ENCODE measurements at places on chromosomes 5 and 9. TPM values are rescaled to one million over a fixed set of nuclear protein-coding genes. Genes with fewer than 3 reads are reported as not detected.
A peak's percentile ranks its signal among the peaks of the same experiment; 100 is the strongest.

- DNase-seq, result no peak
These were observed 37.0 kb upstream of the LCP2 start for GRCh38 chr5:170334626-170335025.

DNA sequence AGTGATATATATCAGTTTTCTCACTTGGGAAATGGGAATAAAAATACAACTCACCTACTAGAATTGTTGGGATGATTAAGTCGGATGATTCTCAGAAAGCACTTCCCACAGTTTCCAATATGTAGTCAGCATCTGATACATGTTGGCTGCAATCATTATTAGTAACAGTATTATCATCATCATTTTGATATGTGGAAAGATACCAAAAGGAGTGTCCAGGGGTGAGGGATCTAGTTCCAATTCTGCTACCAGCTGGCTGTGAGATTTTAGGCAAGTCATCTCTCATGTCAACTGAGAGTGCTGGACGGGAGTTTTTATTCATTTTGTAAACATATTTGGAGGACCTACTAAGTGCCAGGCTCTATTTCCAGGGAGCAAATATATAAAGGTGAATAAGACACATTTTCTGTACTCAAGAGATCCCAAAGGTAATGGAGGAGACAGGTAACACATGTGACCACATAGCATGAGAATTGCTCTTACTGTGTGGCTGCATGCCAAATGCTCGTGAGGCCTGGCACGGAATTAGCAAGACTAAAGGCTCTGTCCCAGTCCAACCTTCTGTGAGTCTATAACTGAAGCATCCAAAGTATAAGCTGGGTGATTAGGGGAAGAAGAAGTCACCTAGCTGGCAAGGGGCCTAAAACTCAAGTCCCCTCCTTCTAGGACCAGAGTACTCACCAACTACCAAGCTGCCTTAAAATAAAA is 83.0 kb downstream of the GRIA1 start:
- DNase-seq, result no peak

DNA sequence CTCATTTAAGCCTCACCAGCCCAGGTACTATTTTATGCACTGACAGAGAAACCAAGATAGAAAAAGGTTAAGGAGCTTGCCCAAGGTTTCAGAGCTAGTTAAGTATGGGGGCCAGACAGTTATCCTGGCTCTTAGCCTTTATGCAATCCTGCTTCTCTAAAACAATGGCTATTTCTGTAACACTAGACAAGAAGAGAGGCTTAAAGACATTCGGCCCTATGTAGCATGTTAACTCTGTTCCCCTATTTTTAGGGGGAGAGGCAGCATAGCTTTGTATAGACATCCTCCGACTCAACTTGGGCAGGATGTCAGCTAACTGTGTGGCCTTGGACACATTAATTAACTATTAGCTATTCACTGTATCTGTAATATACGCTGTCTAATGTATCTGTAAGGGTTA is 54.6 kb downstream of the LHFPL2 start:
- DNase-seq, result no peak

- no peak for DNase-seq
These were observed 26.0 kb downstream of the ELL2 start for GRCh38 chr5:95935553-95936100.

The FAM221B gene
- total RNA-seq, result not detected

The SECISBP2 gene
- total RNA-seq, result 32.4 TPM

- DNase-seq, result no peak
These were observed 27.6 kb upstream of the TEX48 start for GRCh38 chr9:114709636-114710035.

DNA sequence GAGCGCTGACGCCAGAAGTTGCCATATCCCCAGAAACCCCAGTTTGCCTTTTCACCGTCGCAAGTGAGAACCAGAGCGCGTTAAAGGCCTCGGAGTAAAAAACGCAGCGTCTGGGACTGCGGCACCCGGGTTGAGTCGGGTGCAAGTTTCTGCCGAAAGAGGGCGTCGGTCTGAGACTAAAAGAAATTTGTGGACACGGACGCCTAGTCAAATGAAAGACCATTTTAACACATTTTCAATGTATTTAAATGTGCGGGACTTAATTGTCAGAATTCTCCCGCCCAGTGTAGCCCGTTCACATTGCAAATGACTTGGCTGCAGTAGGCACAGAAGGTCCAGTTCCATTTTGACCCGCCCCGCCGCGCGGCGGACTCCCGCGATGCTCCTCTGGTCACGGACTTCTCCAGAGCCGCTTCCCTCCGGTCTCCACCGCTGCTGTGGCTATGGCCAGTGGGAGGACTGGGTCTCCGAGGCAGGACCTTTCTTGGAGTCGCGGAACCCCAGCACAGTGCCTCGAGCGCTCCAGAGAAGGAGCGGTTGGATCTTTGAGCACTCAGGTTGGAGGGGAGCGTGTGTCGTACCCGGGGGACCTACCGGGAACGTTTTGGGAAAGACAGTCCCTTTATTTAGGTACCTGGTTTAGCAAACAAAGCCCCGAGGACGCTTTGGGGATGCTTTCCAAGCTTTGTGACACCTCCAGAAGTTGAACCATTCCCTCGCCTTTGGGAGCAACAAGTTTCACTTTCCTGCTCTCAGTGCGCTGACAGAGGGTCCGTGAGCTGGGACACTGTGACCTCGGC is 1.2 kb upstream of the NPR3 start:
- peak; percentile 41 for DNase-seq

The LRRC19 gene
- total RNA-seq, result not detected

DNA sequence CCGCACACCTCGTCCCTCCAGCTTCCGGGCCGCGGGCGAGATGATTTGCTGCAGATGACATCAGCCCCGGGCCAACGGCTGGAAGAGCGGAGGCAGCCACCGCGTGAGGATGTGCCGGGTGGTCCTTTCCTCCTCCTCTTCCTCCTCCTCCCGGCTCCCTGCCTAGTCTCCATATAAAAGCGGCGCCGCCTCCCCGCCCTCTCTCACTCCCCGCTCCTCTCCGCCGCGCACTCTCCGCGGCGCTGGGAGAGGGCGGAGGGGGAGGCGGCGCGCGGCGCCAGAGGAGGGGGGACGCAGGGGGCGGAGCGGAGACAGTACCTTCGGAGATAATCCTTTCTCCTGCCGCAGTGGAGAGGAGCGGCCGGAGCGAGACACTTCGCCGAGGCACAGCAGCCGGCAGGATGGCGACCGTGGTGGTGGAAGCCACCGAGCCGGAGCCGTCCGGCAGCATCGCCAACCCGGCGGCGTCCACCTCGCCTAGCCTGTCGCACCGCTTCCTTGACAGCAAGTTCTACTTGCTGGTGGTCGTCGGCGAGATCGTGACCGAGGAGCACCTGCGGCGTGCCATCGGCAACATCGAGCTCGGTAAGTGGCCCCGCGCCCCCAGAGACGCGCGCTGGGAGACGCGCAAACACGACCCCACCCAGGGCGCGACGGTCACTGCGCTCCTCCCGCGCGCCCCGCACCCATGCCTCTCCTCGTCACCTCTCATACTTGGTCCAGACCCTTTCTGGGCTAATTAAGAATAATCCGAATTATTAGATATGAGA is at the start of gene MAP1B:
Gene MAP1B, plus strand, starts transcription at position 345 of the 770 bp plus-strand sequence. Its CDS starts 57 bp downstream, at position 402.
- peak; percentile 35 for DNase-seq

The TAL2 gene
- total RNA-seq, result not detected

The BRD3 gene
- total RNA-seq, result 5.9 TPM

GRCh38 chr9:121271368-121272341 is 3.7 kb downstream of the GSN start:
- no peak for DNase-seq

The CCDC171 gene
- 2.5 TPM for total RNA-seq

DNA sequence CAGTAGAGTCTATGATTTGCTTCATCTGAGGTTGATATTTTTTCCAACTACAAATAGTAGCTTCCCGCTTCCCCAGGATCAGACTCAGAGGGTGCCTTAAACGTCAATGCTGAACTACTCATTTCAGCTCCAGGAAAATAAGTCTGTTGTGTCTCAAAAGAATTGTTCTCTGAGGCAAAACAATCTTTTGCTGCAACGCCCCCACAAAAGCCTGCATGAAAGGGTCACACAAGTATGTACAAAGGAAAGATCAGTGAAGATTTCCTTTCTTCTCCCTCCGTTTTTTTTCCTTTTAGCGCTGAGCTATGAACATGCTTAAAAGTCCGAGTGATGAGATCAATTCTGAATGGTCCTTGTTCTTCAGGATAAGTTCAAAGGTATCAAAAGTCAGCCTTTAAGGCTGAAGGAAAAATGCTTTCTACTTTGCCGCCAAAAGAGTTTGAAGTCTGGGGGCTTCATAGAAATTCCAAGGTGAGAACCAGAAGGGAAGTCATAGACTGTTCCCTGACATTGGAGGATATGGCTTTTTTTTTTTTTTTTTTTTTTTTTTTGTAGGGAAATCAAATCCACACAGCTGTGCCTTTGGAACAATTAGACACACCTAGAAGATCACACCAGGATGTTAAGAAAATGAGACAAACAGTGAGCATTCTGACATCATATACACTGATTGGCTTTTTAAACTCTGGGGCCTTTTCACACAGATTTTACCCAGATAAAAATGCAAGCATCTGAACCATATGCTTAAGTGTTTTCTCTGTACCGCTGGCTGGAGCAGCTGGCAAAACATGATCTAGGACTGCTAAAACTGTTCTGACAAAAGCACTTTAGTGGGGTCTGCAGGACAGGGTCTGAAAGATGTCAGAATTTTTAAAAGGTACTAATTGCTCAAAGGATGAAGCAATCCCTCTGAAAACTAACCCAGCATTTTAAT is 329.3 kb downstream of the ENC1 start:
- no peak for DNase-seq

DNA sequence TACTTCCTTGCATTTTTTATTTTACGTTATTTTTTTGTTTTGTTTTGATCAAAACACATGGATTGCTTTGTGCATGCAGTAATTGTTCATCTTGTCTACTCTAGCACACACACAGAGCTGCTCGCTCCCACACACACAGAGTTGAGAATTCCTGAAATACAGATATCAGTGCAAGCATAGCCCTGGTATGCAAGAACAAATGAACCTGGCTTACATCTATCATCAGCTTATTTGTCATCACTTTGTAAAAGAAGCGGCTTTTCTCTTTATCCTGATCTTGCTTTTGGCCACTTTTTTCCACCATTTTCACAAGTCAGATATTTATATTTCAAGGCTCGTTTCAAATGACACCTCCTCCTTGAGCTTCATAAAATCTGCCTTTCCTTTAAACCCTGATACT is 1435.7 kb downstream of the MAT2B start:
- no peak for DNase-seq

The GABRG2 gene
- total RNA-seq, result not detected

The DYNC2I2 gene
- 40.2 TPM for total RNA-seq

The CXCL14 gene
- not detected for total RNA-seq

GRCh38 chr9:85425153-85425611 is 316.6 kb downstream of the AGTPBP1 start:
- DNase-seq, result peak; percentile 27

DNA sequence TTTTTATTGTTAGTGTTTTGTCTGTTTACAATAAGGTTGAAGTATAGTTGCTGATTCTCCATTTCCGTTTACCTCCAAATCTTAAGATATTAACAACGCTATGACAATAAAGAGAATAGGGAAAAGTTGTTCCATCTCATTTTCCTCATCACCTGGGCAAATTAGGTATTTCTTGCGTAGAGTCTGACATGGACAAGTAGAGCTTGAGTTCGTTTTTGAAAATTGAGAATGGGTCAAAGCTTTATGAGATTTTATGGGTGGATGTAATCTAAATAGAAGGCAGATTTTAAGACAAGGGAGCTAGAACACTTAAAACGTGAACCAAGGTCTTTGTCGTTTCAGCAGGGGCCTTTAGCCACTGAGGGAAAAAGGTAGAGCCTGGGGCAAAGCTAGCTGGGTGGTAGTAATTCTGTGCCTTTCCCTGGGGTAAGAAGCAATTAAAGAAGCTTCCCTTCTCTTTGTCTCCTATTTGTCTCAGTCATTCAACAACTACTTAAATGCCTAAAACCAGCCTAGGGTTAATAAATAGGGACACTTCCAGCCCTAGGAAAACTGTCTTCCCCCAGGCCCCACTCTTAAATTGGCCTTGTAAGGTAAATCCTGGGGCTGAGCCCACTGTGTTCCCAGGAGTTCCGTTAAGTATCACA is 551 bp upstream of the CAAP1 start:
- no peak for DNase-seq

The PCDHAC2 gene
- not detected for total RNA-seq

DNA sequence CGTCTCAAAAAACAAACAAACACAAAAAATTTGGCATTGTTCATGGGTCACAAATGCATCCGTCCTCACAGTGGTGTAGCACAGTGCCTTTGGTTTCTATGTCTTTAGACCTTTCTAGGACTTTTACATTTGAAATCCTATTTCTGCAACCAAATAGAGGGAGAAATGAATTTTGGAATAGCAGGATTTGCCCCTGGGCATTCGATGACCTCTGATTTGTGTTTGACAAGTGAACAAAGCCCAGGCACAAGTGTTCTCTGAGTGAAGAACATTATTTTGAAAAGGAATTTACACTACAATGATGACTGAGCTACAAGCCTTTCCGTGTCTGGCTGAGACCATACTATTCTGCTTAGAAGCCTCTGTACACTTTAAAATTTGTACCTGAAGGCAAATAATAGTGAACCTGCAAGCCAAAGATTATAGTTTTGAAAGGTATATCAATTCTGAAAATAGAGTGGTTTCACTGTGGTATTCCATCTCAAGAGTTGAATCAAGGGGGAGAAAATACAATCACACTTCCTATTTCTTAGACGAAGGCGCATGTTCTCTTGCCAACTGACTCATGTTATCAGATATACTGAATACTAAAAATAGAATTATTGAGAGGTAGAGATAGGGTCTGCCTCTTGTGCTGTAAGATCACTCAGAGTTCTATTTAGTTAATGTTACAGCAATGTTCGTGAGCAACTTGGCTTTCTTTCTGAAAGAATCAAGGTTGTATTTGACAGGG is 297.6 kb downstream of the KDM4C start:
- DNase-seq, result no peak

GRCh38 chr9:121169094-121169601 is 32.5 kb downstream of the RAB14 start:
- peak; percentile 5 for DNase-seq

DNA sequence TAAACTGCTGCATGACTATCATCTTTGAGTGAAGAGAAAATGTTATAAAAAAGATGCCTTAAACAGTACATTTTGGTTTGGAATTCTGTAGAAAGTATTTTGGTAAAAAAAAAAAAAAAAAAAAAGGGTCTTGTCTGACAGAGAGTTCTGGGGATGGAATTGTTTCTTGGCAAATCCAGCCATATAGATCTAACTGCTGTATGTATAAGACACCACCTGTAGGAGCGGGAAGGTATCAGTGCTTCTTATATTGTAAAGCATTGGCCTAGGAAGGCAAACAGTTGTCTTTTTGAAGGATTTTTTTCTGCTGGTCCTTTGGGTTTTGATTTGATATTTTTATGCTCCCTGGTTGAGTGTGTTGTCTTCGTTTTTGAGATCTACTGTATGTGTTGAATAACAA is 2.8 kb downstream of the PURA start:
- DNase-seq, result no peak

GRCh38 chr5:32018476-32019436 is 155.4 kb downstream of the GOLPH3 start:
- no peak for DNase-seq

- DNase-seq, result no peak
These were observed 44.6 kb downstream of the BARX1 start for GRCh38 chr9:93910598-93910997.

The NR2F1-AS1 gene
- total RNA-seq, result 2.1 TPM
